ENCODE measurements at places on chromosomes 12 and 14.

- no peak for DNase-seq
Observed at GRCh38 chr12:57727758-57728395, 10.7 kb downstream of the AGAP2 start.

DNA sequence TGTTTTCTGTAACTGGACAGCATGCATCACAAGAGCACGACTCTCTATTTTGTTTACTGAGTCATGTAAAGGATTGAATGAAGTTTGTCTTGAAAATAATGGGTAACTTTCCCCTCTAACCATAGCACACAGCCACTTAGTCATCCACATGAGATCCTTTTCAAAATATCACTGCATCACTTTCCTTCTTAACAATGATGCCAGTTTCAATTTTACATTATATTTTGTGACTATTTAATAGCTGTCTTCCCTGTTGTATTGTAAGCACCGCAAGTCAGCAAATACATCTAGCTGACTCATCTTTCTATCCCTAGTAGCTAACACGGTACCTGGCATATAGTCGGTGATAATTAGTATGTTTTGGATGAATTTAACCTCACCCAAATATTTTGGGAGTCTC, 83.3 kb upstream of the PPM1H start:
- no peak for DNase-seq

GRCh38 chr12:84995641-84996040, 40.4 kb downstream of the TSPAN19 start:
- no peak for DNase-seq

- no peak for DNase-seq
Observed at GRCh38 chr14:52235866-52236510, 31.5 kb upstream of the PTGDR start.

DNA sequence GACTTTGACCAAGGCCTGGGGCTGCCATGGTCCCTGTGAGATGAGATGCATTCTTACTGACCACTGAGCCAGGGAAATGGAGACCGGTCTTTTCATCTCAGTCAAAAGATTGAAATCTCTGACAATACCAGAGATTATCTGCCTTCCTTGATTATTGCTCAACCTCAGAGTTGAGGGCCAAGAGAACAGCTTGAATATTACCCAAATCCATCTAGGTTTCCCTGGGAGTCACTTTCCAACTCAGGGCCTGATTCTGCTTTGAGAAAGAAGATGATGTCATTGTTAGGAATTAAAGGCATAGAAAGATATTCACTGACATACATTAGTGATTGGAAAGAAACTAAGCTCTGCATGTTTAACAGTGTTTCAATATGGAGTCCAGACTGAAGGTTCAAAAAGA, 515.9 kb upstream of the TBX3 start:
- no peak for DNase-seq

DNA sequence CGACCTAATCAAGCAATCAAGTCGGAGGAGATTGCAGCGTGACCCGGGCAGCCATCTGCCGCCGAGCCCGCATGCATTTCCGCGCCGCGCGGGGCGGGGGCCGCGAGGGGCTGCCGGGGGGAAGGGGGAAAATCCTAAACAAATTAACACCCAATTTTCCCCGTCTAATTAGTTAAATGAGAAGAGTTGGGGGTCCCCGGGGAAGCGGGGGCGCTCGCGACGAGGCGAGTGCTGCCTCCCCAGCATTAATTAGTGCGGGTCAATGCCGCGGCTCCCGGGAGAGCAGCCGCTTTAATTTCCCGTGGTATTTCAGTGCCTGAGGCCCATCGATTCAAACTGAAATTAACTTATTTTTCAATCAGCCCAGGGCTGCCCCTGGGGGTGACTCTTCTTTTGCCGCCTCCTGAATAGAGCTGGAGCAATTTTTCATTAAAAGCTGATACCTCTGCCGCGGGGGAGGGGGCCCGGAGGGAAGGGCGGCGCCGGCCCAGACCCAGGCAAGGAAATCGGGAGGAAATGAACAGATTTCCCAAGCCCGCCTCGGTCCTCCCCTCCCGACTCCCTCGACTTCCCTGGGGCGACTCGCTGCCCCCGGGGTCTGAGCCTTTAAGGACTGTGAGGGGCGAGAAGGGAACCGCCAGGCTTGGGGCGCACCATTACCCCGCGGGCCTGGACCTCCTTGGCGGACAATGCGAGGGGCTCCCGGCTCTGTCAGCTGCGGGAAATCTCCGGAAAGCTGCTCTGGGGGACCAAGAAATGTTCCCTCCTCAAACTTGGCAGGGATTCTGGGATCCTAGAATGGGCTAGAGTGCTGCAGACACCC, 18.9 kb downstream of the VSX2 start:
- no peak for DNase-seq

- no peak for DNase-seq
Observed at GRCh38 chr14:35971965-35972630, 146.0 kb downstream of the BRMS1L start.

- no peak for DNase-seq
Observed at GRCh38 chr12:28180786-28181185, 9.5 kb upstream of the CCDC91 start.

- DNase-seq: no peak
Observed at GRCh38 chr14:29161593-29161992, 395.0 kb downstream of the FOXG1 start.

- DNase-seq: no peak
Observed at GRCh38 chr14:90319173-90319572, 12.6 kb downstream of the NRDE2 start.

DNA sequence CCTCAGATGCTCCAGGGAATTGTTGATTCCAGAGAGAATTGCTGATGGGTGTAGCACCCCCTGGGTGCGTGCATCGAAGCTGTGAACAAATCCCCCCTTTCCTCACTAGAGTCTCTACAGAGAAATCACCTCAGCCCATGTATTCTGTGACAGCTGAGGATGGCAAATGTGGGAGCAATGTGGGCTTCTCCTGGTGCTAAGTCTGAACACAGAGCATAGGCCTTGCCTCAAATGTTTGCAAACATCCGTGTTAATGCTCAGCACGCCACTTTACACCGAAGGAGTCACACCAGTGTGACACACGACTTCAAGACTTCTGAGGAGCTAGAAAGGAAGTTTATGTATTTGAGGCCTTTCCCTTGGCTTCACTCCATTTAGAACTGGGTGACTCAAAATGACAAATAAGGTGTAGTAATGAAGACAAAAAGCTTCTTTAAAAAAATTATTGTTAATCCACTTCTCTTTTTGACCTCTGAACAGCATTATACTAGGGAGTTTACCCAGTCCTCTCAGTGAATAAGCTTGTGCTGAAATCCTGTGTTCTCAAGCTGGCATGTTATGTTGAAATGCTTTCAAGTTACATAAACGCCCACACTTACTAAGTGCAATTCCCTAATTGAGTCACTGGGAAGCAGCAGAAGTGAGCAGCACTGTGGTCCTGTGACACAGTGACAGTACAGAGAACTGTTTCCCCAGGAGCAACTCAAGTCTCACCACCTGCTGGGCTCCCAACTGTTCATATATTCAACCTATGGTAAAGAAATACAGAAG, 92.9 kb downstream of the FAR2 start:
- peak; percentile 11 for DNase-seq

GRCh38 chr12:15601210-15601800, 187.9 kb downstream of the EPS8 start:
- no peak for DNase-seq

DNA sequence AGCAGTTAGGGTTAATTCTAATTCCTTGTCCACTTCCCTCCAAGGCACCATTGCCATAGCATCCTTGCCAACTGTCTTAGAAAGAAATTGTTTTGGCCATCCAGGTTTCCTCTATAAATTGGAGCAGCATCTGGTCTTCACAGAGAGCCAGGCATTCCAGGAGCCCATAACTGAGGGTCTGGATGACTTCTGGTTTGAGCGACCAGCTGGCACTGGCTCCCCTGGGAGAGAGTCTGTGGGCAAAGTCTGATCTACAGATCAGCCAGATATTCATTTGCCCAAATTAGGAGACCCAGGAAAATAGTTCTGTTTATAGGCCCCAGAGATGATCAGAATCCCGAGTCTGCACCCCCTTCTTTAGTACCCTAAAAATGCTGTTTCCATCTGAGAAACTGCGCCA, 16.0 kb downstream of the VSX2 start:
- DNase-seq: no peak

DNA sequence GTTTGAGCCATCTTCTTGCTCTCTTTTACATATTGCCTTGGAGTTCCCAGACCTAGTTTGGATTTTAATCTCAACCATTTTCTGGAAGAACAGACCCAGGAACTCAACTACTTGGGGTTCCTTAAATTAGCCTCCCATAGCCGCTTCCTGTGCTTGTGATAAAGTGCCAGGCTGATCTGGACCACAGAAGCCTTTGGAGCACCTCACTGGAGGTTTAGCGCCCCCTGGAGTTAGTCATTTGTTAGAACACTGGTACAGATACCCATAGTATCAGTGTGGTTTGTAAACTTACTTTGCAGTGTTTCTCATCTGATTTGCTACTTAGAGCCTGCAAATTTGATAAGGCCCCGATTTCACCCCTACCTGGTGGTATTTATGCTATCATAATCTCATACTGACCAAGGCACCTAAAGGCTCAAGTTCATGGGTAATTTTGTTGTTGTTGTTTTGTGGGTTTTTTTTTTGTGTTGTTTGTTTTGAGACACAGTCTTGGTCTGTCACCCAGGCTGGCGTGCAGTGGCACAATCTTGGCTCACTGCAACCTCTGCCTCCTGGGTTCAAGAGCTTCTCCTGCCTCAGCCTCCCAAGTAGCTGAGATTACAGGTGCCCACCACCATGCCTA, 3.7 kb downstream of the UNC119B start:
- DNase-seq: peak; percentile 37

DNA sequence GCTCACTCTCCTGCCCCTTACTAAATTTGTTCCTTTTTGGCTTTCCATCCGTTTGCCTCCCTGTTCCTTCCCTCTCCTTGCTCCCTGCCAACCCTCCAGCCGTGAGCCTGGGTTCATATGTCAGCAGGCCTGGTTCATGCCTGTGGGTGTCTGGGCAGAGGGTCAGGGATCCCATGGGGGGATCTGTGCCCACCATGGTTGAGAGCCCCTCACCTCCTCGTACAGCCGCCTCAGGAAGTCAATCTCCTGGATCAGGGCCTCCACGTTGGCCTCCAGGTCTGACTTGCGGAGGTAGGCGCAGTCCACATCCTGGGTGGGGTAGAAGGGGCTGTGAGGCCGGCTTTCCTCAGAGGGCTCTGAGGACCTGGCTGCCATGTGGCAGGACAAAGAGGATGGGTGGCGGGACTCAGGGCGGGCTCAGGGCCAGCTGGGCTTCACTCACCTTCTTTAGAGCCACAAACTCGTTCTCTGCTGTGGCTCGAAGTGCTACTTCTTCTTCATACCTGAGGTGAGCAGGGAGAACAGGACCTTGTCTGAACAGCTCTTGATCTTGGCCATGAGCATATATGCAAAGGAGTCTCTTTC, 3.6 kb downstream of the KRT83 start:
- DNase-seq: no peak

- no peak for DNase-seq
Observed at GRCh38 chr12:108234158-108234557, 105.0 kb downstream of the CMKLR1 start.

DNA sequence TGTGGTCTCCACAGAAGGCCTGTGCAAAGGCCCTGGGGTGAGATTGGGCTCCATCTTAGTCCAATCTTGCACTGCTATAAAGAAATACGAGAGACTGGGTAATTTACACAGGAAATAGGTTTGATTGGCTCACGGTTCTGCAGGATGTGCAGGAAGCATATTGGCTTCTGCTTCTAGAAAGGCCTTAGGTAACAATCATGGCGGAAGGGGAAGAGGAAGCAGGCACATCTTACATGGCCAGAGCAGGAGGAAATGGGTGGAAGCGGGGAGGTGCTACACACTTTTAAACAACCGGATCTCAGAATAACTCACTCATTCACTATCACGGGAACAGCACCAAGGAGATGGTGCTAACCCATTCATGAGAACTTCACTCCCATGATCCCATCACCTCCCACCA, 55.4 kb downstream of the FAR2 start:
- no peak for DNase-seq

DNA sequence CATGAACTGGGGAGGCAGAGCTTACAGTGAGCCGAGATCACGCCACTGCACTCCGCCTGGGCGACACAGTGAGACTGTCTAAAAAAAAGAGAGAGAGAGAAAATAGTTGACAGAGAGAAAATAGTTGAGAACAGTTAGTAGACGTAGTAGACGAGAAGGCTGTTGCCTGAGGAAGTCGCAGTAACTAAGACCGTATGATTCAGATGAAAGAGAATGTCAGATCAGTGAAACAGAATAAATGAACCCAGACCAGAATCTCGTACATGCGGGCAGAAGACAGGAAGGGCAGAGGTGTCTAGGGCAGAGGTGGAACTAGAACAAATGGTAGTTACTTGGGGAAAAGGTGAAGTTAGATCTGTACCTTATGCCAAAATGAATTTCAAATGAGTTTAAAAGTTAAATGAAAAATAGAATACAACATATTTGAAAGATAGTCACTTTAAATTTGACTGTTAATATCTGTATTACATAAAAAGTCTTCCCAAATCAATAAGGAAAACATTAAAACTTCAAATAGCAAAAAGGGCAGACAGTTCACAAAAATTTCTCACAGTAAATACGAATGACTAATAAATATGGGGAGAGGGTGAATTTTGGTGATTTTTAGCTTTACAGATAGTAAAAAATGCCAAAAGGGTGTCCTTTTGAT, 17.7 kb downstream of the MDM2 start:
- DNase-seq: no peak

GRCh38 chr12:47964106-47964728, 821 bp downstream of the TMEM106C start:
- DNase-seq: no peak

DNA sequence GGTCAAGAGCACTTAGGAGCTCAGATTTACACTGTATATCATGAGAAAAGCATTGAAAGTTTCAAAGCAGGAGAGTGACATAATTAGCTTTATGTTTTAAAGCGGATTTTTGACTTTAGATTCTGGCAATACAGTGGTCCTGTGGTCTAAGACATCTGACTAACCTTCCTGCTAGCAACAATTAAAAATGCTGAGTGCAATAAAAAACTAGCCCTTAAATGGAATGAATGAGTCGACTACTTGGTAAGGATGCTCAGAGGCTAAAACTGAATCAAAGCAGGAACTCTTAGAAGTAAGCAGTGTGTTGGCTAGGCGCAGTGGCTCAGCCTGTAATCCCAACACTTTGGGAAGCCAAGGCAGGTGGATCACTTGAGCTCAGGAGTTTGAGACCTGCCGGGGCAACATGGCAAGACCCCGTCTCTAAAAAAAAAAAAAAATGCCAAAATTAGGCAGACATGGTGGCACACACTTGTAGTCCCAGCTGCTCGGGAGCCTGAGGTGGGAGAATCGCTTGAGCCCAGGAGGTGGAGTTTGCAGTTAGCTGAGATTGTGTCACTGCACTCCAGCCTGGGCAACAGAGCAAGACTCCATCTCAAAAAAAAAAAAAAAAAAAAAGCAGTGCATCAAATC, 18.9 kb downstream of the BICD1 start:
- DNase-seq: no peak

GRCh38 chr12:77339610-77340009, 274.2 kb upstream of the E2F7 start:
- no peak for DNase-seq

GRCh38 chr14:48937541-48938195, 648.5 kb downstream of the RPS29 start:
- no peak for DNase-seq

DNA sequence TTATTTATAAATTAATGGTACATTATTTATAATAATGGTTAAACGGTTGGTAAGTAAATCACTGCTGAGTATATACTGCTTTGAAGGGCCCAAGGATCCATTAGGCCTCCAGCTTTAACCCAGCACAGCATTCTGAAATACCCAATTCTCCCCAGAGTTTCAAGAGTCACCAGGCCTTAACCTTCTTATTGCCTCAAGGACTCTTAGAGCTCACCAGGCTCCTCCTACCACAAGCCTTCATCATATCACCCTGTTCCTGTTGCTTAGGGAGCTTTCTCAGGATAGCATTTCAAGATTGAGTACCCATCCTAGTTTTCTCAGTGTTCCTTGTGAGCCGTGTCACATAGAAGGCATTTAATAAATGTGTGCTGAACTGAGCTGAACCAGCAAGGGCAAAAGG, 242.5 kb downstream of the FBXL14 start:
- no peak for DNase-seq
